ENCODE measurements at places on chromosomes 11 and 22. TPM values are rescaled to one million over a fixed set of nuclear protein-coding genes. Genes with fewer than 3 reads are reported as not detected.

GRCh38 chr11:99171330-99171729, 150.6 kb downstream of the CNTN5 start:
- no peak for DNase-seq

DNA sequence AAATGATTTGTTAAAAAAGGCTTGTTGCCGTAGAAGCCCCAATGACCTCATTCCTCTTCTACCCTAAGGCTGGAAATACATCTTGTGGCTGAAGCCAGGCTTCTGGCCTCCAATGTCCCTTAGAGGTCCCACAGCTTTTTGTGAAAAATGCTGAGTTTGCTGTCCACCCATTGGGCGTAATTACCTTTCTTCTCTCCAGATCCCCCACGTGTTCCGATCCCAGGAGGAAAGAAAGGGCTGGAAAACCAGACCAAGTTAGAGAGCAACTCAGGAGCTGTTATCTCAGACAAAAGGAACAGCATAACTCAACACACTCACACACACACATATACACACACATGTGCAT, 154.2 kb downstream of the MIAT start:
- DNase-seq: no peak

GRCh38 chr11:109401545-109401944, 20.4 kb upstream of the C11orf87 start:
- no peak for DNase-seq

OR10A2 gene
- not detected for total RNA-seq

GRCh38 chr11:61870541-61871031, 20.8 kb downstream of the FADS3 start:
- no peak for DNase-seq

Data from sciatic nerve (tissue), 2 donors.